ENCODE measurements at places on chromosomes 2 and 18.

- no peak for DNase-seq
Observed at GRCh38 chr2:7363906-7364305, 446.7 kb downstream of the RNF144A start.

DNA sequence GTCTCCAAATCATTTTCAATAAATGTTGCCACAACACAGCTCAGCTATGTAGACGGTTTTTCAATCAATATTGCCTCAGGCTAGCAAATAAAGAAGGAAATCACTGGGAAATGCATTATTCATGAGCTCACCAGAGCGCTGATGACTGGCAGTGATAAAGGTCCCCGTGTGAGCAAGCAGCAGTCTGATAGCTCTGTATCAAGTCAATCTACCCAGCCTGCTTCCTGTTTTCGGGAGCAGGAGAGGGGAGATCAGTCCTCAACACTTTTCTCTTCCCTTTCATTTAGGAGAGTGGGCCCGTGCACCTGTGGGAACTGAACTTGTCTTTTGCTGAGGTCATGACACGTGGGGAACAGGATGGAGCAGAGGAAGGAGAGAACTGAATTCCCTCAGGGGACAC, 253.9 kb upstream of the SIX2 start:
- DNase-seq, result no peak

- DNase-seq, result no peak
Observed at GRCh38 chr18:73693091-73693490, 454.5 kb downstream of the FBXO15 start.

DNA sequence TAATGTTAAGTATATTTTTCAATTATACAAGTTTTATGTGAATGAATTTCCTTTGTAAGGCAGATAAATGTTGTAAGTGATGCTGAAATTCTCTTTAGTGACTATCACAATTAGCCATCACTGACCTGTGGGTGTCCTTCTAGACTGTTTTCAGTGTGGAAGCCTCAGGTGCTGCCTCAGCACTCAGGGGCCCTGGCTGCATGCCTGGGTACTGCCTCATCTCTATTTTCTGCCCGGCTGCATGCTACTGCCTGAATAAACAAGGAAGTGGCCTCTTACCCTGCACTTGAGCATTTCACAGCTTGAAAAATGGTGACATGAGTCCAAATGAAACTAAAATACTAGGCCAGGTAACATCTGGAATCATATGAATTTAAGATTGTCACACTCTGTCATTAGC, 787.6 kb upstream of the SALL3 start:
- DNase-seq, result peak; percentile 21

GRCh38 chr2:224094413-224094812, 55.3 kb upstream of the SERPINE2 start:
- DNase-seq, result no peak

DNA sequence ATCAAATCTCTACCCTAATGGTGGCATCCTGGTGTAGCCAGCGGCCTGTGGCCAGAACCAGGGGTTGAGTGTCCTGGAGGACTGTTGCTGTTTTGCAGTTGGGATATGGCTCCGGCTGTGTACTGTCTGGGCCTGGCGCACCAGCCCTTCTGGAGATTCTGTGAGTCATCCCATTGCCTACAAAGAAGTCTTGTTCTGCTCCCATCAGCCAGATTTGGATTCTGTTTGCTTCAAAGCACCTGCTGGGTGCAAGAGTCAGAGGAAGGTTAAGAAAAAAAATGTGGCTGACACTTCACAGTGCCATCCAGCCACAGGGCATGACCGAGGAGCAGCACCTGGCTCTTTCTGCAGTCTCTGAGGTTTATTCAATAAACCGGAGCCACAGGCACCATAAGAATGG, 41.0 kb upstream of the ASAP2 start:
- DNase-seq, result no peak

DNA sequence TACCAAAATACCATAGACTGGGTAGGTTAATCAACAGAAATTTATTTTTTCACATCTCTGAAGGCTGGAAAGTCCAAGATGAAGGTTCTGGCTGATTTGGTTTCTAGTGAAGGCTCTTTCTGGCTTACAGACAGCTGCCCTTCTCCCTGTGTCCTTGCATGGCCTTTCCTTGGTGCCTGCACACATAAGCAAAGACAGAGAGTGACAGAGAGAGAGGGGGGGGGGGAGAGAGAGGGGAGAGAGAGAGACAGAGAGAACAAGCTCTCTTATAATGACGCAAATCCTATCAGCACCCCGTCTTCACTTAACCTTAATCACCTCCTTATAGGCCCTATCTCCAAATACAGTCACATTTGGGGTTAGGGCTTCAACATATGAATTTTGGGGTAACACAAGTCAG, 53.9 kb downstream of the INO80C start:
- no peak for DNase-seq

GRCh38 chr2:112772911-112773475, 8.6 kb upstream of the CKAP2L start:
- no peak for DNase-seq

- DNase-seq, result no peak
Observed at GRCh38 chr2:204274991-204275390, 270.3 kb upstream of the PARD3B start.

- DNase-seq, result no peak
Observed at GRCh38 chr2:1947316-1947715, 203.0 kb upstream of the PXDN start.

DNA sequence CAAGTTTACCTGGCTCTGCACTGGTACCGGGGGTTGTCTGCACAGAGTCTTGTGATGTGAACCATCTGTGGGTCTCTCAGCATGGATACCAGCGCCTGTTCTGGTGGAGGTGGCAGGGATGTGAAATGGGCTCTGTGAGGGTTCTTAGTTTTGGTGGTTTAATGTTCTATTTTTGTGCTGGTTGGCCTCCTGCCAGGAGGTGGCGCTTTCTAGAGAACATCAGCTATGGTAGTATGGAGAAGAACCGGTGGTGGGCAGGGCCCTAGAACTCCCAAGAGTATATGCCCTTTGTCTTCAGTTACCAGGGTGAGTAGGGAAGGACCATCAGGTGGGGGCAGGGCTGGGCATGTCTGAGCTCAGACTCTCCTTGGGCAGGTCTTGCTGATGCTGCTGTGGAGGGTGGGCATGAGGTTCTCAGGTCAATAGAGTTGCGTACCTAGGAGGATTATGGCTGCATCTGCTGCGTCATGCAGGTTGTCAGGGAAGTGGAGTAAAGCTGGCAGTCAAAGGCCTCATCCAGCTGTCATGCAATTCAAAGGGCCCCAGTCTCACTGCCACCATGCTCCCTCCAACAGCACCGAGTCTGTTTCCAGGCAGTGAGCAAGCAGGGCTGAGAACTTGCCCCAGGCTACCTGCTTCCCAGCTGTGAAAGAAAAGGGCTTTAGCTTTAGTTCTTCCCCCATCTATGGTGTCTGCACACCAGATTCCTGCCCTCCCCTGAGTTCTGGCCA, 278.0 kb downstream of the METTL4 start:
- DNase-seq, result no peak

- no peak for DNase-seq
Observed at GRCh38 chr2:1514391-1515072, 101.3 kb downstream of the TPO start.

DNA sequence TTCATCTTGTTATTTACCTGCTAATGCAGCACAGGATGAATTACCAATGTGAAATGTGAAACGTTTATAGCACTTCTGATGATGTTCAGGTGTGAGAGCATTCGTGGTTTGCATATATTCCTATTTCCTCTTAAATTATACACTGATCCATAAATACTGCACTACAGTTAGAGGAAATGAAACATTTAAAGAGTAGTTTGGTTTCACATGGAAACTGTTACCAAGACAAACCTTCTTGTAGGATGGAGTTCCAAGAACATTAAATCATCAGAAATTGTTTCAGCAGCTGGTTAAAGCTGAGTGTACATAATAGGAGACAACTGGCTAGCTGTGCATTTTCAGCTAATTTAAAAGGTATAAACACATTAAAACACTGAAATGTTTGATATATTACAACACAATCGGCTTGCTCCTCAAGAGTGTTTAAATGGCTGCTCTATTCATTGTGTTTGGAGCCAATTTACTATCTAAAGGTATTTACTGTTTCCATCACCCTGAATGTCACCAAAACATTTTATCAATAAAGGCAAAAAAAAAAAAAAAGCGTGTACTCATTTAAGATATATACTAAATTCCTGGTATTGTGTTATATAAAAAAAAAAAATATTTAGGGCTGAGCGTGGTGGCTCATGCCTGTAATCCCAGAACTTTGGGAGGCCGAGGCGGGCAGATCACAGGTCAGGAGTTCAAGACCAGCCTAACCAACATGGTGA, 100.6 kb downstream of the DYM start:
- peak; percentile 81 for DNase-seq

GRCh38 chr2:73601780-73602179, 40.4 kb downstream of the NAT8 start:
- DNase-seq, result no peak

DNA sequence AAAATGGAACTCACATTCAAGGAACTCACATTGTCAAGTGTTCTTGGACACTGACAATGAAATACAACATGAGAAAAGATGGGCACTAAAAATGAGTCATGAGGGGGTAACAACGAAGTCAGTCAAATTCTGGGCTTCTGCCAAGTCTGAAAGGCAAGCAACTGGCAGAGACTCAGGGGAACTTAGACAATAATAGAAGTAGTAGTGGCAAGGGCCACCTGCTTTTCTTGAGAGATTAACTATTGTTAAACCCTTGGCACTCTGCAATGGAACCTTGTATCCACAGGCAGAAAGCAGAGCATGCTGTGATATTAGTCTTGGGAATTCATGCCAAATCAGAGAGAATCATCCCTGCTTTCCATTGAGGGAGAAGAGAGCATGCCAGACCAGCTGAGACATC, 382.6 kb upstream of the CDH2 start:
- peak; percentile 25 for DNase-seq

DNA sequence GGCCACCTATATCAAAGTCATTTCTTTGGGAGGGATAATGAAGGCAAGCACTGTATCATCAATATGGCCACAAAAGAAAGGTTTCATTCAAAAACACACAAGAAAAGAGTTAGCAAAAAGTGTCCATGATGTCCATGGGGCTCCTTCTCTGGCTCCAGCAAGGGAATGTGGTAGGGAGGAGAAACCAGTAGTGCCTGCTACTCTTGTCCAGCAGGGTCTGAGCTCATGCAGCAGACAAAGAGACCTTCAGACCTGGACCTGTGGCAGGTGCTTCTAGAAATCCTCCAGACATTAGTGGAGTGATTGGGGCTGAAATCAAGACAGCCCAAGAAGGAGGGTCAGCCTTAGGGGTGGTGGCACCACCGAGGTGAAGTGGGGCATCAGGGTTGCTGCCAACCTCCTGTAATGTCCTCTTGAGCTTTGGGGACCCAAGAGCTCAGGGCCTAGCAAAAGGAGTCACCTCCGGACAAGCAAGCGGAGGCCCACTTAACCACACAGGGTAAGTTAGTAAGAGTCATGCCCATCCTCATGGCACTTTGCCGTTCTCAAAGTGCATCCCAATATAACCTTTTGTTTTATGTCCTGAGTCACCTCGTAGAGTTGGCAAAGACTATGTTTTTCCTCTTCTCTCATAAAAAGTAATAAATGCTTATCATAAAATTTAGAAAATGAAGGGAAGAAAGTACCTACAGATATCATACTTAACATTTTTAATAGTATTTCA, 112.6 kb upstream of the YPEL5 start:
- no peak for DNase-seq

DNA sequence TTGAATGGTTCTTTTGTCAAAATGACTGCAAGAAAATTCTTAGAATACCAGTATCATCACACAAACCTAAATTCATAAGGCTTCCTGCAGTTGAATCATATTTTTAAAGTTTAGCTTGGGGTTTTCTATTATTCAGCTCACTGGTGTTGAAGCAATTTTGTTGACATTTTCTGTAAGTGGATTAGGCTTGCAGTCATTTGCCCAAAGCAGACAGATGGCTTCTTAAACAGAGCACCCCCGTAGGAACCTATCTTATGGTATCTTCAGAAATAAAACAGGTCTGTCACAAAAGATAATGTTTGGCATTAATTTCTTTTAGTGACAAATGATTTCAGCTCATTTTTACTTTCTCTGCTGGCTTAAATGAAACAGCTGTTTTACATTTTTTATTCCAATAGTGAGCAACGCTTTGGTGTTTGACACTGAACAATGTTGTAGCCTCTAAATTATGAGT, 331.1 kb downstream of the PLCL1 start:
- peak; percentile 10 for DNase-seq

- DNase-seq, result no peak
Observed at GRCh38 chr2:29215073-29215472, 99.9 kb downstream of the CLIP4 start.

GRCh38 chr2:203400805-203401585, 72.8 kb downstream of the ABI2 start:
- DNase-seq, result no peak

DNA sequence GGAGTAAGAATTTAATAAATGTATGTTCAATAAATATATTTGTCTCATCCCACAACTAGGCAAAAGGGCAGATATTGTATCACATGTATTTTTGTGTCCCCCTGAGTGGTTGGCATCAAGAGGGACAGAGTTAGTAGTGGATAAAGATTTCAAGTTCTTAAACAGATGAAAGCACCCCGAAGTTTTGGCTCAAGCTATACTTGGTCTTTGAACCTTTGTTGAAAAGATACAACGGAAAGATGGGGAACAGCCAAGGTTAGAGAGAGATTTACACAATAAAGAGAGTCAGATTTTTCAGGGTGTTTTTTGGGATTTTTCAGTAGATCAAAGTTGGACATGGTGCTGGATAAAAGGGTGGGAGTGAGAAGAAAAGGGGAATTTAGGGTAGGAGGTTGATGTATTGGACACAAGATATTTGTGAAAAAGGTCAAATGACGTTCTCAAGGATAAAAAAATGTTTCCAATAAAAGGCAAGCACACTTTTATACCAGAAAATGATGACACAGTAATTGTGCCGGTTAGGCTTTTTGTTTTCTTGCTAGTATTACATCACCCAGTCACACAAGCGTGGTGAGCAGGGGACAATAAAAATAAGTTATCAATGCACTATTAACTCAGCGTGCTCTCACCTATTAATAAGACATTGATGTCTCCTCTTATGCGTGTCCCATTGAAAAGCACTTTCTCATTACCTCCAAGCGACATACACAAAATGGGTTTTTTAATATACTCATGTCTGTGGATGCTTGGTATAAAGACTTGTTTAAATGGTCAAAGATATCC, 59.5 kb downstream of the MEP1B start:
- no peak for DNase-seq

DNA sequence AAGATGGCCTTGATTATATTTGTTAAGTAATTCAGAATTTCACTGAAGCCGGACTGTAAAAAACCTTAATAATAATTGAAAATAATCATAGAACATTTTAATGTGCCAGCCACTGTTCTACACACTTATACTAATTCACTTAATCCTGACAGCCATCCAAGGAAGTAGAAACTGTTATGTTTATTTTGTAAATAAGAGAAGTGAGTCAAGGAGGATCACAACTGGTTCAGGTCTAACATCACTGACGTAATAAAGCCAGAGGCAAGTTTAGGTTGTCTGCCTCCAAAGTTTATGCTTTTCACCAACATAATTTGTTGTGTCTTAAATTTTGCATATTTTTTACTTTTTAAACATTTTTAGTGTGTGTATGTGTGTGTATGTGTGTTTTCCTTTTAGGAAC, 436.1 kb downstream of the LRRTM4 start:
- no peak for DNase-seq

DNA sequence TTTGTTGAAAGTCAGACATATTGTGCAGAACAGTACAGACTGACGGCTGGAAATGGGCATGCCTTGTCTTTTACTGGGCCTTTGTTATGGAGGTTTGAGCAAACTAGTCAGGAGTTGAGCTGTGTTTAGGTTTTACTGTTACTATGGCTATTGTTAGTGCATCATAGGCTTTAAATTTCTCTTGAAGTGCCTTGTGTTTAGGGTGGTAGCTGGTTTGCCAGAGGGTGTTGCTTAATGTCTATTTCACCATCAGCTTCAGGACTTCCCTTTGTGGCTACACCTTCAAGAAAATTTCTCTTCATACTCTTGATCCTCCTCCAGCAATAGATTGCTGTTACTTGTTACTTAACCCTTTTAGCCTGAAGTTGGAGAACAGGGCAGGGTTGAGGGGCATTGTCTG, 104.6 kb downstream of the CAPN13 start:
- no peak for DNase-seq
